ENCODE measurements at places on chromosomes 3 and 15. TPM values are rescaled to one million over a fixed set of nuclear protein-coding genes. Genes with fewer than 3 reads are reported as not detected.

DNA sequence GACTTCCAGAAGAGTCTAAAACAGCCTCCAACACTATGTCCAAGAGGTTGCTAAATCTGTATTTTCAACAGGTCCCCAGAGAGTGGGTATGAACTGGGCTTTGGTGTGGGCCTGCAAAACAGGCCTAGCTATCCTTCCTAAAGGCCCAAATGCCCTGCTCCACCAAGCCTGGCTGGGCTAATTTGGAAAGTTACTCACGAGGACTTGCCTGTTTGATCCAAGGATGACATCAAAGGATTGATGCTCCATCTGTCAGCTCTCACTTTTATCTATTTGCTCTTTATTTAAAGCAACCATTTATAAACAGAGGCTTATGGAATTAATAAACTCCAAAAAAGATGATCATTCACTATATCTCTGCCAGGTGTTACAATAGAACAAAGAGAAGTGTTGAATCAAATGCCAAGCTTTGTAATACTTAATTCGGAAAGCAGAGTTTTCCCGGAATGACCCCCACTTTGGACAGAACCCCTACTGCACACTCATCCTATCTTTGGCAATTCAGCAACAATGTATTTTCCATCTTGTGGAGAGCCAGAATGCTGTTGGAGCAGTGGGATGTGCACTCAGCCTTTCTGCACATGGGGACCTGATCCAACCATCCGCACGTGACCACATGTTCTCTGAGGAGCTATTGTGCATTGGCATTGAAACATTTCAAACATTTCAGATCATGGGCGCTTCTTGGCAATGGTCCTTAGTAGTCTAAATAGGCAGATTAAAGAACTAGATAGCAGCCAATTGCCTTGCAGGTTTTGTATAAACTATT is 163.3 kb upstream of the THBS1 start:
- no peak for DNase-seq

GRCh38 chr3:50165910-50166538 is 10.9 kb downstream of the SEMA3F start:
- DNase-seq, result no peak

DNA sequence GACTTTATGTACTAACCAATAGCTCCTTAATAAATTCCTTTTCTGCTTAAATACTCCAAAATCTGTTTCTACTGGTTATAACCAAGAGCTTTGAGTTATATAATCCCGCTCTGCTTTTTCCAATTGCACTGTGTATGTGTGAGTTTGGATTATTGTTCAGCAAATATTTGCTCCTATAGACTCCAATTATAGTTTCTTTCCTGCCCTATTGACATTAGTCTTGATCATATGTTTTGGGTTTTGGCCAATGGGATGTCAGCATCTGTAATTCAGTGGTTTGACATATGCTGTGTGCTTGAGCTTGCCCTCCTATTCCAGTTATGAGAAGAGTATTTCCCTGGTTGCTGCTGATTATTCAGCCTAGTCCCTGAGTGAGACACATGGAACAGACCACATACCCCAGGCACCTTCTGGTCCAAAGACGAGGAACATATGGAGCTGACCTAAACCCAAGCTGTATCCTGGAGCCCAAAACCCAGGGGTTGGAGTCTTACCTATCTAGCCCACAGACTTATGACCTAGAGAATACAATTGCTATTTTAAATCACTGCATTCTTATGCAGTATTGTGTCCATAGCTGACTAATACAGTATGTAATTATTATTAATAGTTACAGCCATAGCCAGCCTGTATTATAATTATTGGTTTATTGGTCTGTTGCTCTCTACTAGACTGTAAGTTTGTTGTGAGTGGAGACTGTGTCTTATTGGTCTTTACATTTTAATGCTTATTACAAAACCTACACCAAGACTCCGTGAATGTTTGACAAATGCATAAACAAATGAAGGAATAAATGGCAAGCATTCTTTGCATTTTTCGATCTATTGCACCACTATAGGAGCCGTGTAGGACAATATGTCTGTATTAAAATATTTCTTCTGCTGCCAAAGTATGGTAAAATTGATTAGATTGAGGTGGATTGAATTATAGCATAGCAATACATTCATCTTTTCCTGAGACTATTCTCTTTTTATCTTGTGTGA is 11.7 kb upstream of the ZNF280D start:
- no peak for DNase-seq

DNA sequence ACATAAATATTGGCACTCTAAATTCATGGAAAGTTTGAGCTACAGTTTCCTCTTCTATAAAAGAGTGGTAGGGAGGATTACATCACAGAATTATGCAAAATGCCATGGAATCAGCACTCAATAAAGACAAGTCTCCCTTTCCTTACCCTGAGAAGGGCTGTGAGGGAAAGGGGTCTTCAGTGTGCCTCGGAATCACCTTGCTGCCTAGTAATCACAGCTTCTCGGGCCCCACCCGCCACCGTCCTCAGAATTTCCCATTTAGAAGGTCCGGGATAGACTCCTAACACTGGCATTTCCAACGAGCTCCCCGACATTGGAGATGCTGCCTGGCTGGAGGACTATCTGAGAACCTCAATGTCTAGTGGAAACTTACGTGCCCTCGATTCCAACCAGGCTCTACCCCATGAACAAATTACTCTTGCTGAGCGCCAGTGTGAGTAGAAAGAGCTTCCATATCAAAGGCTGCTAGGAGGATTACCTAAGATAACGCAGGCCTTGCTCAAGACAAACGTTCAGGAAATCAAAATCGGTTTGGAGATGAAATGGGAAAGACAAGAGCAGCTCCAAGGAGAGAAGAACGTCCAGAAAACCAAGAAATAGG is 92.1 kb upstream of the CHD2 start:
- DNase-seq, result no peak

DNA sequence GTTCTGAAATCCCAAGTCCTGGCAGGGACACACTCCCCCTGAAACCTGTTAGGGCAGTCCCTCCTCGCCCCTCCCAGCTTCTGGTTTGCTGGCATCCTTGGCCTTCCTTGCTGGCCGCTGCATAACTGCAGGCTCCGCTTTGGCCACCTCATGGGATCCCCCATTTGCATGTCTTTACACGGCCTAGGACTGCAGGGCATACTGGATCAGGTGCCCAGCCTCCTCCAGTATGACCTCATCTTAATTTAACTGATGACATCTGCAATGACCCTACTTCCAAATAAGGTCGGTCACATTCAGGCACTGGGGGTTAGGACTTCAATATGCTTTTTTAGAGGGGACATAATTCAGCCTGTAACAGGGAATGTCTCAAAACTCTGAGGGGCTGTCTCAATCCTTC is 173.3 kb downstream of the RAB11A start:
- no peak for DNase-seq

- no peak for DNase-seq
Measured at GRCh38 chr3:88742106-88742505, 365.3 kb upstream of the EPHA3 start.

ACTRT3 gene
- polyA plus RNA-seq, result 4.6 TPM

POPDC2 gene
- 4.8 TPM for polyA plus RNA-seq
